ENCODE measurements at places on chromosomes 3 and 15.

DNA sequence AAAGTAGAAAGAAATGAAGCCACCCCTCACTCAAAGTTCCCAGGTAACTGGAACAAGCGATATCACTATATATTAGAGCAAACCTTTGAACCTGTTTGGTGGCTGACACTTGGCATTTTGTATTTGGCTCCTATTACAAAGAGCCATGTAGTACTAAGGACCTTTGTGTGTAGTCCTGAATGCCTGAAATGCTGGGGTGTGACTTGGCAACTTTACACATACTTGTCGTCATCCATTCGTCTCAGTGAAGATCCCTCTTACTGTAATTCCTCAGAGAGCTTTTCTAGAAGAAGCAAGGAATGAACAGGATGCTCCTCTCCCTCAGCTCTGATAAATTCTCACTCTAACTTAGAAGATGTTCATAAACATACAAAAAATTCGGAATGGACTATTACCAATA, 216.1 kb upstream of the CDIN1 start:
- no peak for DNase-seq

GRCh38 chr3:168001244-168001643, 94.5 kb downstream of the GOLIM4 start:
- no peak for DNase-seq

DNA sequence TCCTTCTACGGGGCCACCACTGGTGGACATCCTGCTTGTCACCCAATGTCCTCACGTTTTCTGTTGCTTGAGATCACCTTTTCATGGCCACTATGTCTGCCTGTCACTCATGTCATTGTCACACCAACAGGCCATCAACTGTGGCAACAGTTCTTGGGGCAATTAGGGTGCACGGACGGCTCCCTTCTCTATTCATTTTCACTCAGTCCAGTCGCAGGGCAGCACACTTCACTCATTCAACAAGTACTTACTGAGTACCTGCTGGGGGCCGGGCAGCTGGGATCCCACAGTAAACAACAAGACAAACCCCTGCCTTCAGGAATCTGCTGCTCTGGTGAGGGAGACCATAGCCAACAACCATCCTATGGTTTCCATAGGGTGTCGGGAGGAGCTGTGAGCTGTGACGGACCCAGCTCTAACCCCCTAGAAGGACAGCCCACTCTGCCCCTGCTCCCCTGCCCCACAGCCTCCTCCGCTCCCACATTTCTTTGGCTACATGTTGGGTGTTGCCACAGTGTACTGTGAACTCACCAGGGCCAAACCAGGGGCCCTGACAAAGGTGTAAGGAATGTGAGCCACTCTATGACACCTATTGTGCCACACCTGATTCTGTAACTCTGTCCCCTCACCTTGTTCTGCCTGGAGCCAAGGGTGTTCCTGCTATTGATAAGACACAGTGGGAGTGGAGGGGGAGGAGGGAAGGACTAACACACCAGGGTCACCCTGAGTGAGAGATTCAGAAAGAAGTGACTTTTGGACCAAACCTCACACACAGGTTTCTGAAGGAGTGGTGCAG, 1.9 kb downstream of the VILL start:
- DNase-seq = no peak

GRCh38 chr3:177465257-177465642, 268.0 kb upstream of the TBL1XR1 start:
- no peak for DNase-seq

DNA sequence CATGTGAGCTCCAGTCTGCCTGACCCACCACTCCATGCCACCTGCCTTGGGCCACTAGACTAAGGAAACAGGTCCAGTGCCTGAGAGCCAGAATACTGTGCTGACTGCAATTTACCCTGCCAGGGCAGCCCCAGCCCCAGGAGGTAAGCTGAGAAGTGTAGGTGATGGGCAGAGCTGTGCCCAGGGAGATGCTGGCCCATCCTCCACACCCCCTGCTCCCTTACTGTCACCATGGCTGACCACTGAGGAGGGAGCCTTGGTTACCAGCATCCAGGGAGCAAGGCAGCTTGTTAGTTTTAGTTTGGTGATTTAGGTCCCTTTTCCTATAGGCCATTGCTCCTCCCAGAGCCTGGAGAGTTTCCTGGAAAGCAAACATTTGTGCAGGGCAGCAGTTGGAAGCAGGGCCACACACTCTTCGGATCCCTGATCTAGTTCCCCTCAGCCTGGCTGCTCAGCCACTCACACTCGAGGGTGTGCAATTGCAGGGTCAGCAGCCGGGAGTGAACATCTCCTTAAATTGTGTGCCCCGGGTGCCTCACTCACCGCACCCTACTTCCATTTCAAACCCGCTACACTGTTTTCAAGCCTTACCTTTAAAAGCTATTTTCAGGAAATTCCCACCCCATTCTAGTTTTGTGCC, 2.0 kb downstream of the GALNT15 start:
- DNase-seq = no peak

GRCh38 chr15:94236608-94237007, 5.2 kb downstream of the MCTP2 start:
- DNase-seq = no peak

- no peak for DNase-seq
These were observed 207.0 kb upstream of the NR2E3 start for GRCh38 chr15:71603379-71603778.

GRCh38 chr3:177034832-177035475, 162.3 kb downstream of the TBL1XR1 start:
- DNase-seq = no peak
